ENCODE measurements at places on chromosomes 1 and 21. TPM values are rescaled to one million over a fixed set of nuclear protein-coding genes. Genes with fewer than 3 reads are reported as not detected.

Gene ZSWIM5
- 0.52 TPM for total RNA-seq

Gene PTGER3
- not detected for total RNA-seq

Gene SYNC
- 10.8 TPM for total RNA-seq

Gene GCSAML
- total RNA-seq: not detected

Gene ADORA1
- 1.4 TPM for total RNA-seq

Gene SLX9
- total RNA-seq: 48.3 TPM

Gene TSACC
- 2.8 TPM for total RNA-seq

Gene C1QC
- not detected for total RNA-seq

Gene ELAVL4
- not detected for total RNA-seq

Gene GNAT2
- total RNA-seq: 0.18 TPM

Gene ZMYM1
- total RNA-seq: 8.2 TPM

Gene AHDC1
- total RNA-seq: 17.2 TPM

Gene TDRD10
- total RNA-seq: not detected

Gene DIO1
- total RNA-seq: not detected

Gene FCAMR
- total RNA-seq: 0.08 TPM

Gene ACTN2
- total RNA-seq: 0.01 TPM

Gene PTAFR
- total RNA-seq: 0.31 TPM

Gene OR2T29
- total RNA-seq: not detected

Gene PRAMEF4
- total RNA-seq: not detected

Gene LORICRIN
- not detected for total RNA-seq

Gene MRPS6
- total RNA-seq: 51.9 TPM

Gene NBPF10
- total RNA-seq: 0.62 TPM

Gene VSIG8
- 0.06 TPM for total RNA-seq

Gene CBR3
- total RNA-seq: 13.5 TPM

Gene CLDN8
- total RNA-seq: not detected

Gene TTC22
- total RNA-seq: not detected

Gene UBL4B
- total RNA-seq: not detected

Gene FMN2
- total RNA-seq: 5.8 TPM

Gene OR2T35
- not detected for total RNA-seq

Gene RAD54L
- total RNA-seq: 13.7 TPM
